Cortex of kidney (tissue), 1 donor: ENCODE measurements at places on chromosomes 6 and 20.

DNA sequence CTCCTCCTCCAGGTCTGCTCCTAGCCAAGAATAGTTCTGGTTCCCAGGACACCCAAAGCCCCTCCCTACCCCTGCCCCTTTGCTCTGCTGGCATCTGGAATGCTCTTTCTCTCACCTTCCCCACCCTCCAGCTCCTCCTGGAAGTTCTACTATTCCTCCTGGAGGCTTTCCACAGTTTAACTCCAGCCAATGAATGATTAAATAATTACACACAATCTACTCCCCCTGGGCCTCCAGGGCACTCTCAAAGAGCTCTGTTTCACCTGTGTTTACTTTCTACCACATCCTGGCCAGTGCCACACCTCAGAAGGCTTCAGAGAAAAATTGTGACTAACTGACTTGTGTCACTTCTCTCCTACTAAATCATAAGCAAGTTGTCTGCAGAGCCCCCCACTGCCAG, 36.2 kb downstream of the GCM1 start:
- DNase-seq: no peak

DNA sequence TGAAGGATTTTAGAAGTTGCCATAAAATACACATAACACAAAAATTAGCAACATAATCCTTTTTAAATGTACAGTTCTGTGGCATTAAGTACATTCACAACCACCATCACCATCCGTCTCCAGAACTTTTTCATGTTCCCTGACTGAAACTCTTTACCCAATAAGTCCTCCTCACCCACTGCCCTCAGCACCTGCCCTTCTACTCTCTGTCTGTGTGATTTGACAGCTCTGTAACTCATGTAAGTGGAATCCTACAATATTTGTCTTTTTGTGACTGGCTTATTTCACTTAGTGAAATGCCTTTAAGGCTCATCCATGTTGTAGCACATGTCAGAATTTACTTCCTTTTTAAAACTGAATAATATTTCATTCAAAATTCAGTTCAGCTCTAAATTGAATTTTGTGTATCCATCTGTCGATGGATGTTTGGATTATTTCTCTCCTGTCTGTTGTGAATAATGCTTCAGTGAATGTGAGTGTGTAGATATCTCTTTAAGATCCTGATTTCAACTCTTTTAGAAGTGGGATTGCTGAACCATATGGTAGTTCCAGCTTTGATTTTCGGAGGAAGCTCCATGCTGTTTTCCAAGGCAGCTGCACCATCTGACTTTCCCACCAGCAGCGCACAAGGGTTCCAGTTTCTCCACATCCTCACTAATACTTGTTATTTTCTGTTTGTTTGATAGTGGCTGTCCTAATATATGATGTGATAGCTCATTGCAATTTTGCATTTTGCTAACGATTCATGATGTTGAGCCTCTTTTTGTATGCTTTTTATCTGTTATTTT, 4.2 kb downstream of the ENTPD6 start:
- DNase-seq: no peak

- no peak for DNase-seq
These were observed 17.6 kb upstream of the COL12A1 start for GRCh38 chr6:75223428-75223827.

- DNase-seq: no peak
These were observed 652.1 kb downstream of the CBLN4 start for GRCh38 chr20:55353206-55353605.

DNA sequence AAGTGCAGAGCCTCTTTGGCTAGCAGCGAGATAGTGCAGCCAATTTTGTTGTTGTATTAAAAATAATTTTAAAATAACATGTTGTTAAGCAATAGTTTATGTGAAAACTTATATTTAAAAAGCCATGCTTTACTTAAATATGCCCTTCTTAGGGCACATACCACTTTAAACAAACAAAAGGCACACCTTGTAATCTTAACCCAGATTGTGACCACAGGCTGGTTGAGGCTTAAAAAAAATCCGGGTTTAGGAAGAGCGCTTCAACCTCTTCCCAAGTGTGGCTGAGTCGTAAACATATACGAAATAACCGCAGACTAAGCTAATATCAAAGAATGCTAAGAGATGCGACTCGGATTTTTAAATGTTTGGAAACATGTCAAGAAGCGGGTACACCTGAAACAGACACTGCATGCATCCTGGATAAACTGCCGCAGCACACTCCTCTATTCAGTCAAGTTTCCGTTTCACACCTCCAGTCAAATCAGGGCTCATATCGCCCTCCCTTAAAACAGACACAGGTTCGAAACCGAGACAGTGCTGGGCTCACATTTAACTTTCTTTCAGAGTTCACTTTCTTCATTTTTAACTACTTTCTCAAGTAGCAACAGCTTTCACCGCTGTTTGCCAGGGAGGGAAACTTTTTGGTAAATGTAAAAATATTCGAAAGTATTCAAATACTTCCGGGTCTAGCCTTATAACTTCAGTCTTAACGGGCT, 1.5 kb downstream of the DEK start:
- DNase-seq: no peak

- no peak for DNase-seq
These were observed 50.3 kb downstream of the ABHD12 start for GRCh38 chr20:25340380-25340779.

DNA sequence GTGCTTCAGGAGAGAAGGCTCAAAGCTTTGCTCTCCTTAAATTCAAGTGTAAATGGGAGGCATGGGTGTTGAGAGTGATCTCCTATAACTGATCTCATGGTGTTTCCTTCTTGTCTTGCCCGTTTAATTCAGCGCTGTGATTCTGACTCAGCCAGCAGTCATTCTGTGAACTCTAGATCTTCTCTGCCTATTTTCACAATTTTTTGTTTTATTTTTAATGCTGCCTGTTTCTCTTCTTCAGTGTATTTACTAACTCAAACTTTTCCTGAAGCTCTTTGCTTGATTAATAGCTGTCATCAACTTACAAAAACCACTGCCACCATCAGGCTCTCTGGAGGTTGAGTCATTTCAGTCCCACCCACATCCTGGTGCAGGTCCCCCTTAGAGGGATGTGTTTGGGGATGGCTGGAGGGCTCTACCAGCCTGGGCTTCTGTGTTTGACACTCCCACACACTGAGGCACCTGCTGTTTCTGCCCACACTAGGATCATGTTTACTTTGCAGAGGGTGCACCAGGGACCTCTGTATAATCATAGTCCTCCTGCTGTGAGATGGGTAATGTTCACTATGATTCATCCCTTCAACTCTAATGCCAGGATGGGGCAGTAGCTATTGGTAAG, 94.0 kb downstream of the SHLD1 start:
- DNase-seq: no peak

GRCh38 chr6:9515633-9516606, 899.0 kb downstream of the TFAP2A start:
- DNase-seq: no peak
